ENCODE measurements at places on chromosomes 7 and 10.

- no peak for DNase-seq
Measured at GRCh38 chr7:130195396-130195795, 9.8 kb downstream of the TMEM209 start.

- DNase-seq: no peak
Measured at GRCh38 chr10:59465088-59465487, 102.7 kb upstream of the FAM13C start.

GRCh38 chr10:126599949-126600682 is 70.4 kb downstream of the C10orf90 start:
- no peak for DNase-seq

DNA sequence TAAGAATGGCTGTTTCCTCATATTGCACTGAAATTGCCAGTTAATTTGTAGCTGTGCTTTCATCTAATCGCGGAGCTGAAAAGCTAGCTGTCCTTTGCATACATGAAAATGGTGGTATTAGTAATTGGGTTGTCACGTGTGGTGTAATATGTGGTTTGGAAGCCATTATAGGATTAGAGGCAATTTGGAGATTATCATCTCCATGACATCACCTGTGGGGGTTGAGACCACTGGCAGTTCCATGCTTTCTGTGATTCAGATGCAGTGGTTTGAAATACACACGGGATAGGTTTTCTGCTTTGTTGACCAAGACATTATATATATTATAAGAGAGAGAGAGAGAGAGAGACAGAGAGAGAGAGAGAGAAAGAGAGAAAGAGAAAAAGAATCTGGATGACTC is 180.8 kb downstream of the RAB11FIP2 start:
- DNase-seq: no peak

GRCh38 chr7:44998153-44998871 is 1.7 kb upstream of the CCM2 start:
- no peak for DNase-seq

GRCh38 chr7:112140600-112140999 is 65.6 kb downstream of the DOCK4 start:
- no peak for DNase-seq

- DNase-seq: no peak
Measured at GRCh38 chr10:130485236-130485957, 349.2 kb downstream of the GLRX3 start.

GRCh38 chr7:38168890-38169570 is 9.0 kb upstream of the STARD3NL start:
- DNase-seq: no peak

GRCh38 chr10:125739994-125740679 is 20.6 kb downstream of the EDRF1 start:
- no peak for DNase-seq

GRCh38 chr7:104960741-104961448 is 53.1 kb upstream of the KMT2E start:
- no peak for DNase-seq

DNA sequence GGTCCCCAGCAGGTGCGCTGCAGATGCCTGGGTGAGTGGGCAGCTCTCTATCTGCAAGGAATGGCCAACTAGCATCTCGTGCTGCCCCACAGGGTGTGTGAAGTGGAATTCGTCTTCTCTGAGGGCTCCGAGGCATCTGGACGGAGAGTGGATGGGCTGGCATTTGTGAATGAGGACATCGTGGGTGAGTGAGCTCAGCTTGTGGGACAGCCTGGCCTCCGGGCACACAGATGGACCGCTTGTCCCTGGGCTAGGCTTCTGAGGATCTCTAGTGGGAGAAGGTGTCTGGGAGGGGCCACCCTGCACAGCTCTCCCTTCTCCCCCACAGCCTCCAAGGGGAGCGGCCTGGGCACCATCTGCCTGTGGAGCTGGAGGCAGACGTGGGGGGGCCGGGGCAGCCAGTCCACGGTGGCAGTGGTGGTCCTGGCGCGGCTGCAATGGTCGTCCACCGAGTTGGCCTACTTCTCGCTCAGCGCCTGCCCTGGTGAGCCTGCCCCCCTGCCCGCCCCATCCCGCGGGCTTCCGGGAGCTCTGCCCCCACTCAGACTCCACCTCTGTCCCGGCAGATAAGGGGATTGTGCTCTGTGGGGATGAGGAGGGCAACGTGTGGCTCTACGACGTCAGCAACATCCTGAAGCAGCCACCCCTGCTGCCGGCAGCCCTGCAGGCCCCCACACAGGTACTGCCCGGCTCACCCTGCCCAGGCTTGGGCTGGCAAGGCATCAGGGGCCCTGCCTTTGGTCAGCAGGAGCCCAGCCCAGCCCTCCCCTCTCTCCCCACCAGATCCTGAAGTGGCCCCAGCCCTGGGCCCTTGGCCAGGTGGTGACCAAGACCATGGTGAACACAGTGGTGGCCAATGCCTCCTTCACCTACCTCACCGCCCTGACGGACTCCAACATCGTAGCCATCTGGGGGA is 6.3 kb downstream of the POLR2J start:
- DNase-seq: no peak

- no peak for DNase-seq
Measured at GRCh38 chr7:131493581-131493980, 62.8 kb downstream of the PODXL start.

- no peak for DNase-seq
Measured at GRCh38 chr10:66534866-66535265, 391.0 kb upstream of the LRRTM3 start.

- no peak for DNase-seq
Measured at GRCh38 chr10:5575144-5575481, 50.4 kb downstream of the CALML3 start.

DNA sequence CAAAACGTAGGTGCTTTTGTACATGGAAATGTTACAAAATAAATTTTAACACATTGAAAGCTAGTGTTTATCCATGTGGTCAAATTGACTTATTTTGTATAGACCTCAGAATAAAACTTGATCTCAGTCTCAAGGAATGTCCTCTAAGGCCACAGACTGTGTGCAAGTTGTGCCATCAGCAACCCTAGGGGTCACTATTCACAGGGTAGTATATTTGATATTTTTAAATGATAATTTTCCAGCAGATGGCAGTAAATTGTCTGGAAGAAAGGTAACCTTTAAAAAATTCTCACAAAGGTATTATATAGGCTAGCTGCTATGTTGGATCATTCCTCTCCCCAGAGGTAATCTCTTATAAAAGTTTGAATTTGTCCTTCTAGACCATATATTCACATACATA is 12.9 kb upstream of the SNX10 start:
- DNase-seq: no peak

GRCh38 chr10:4673279-4674040 is 152.5 kb upstream of the AKR1E2 start:
- DNase-seq: no peak

GRCh38 chr10:89861584-89862301 is 160.4 kb downstream of the KIF20B start:
- no peak for DNase-seq

DNA sequence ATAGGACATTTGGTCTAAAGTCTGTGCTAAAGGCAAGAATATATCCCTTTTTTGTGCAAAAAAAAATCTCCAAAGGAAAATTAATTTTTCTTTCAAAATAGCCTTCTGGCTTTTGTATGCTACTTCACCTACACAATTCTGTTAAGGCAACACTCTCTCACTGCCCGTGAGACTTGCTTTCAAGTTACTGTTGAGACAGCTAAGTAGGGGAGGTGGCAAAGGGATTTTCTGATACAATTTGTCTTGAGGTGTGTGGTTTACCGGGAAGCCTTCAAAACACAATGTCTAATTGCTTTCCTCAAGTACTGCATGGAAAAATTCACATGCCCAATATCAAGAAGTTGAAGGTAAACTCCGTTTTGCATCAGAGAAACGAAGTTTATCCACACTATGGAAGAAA is 50.8 kb upstream of the RSU1 start:
- DNase-seq: no peak

- DNase-seq: no peak
Measured at GRCh38 chr10:7234109-7234508, 176.7 kb downstream of the SFMBT2 start.

- DNase-seq: peak; percentile 21
Measured at GRCh38 chr10:33273295-33274002, 61.0 kb downstream of the NRP1 start.

GRCh38 chr10:6141296-6142151 is 52.7 kb downstream of the RBM17 start:
- DNase-seq: no peak

GRCh38 chr10:32379950-32380551 is 33.1 kb upstream of the EPC1 start:
- DNase-seq: peak; percentile 3

DNA sequence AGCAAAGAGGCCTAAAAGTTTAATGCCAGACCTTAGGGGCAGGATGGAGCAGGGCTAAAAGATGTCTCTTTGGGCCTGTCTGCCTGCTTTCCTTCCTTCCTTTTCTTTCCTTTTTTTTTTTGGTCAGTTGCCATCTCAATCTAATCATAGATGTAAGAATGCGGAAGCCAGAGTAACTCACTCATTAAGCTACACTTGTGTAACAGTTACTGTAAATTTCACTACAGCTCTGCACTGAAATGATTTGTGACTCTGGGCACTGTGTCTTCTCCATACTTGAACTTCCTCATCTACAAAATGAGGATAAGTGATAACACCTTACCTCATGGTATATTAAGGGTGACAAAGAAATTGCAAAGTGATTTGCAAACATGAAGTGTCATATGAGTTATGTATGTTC is 75.5 kb upstream of the AGK start:
- no peak for DNase-seq

DNA sequence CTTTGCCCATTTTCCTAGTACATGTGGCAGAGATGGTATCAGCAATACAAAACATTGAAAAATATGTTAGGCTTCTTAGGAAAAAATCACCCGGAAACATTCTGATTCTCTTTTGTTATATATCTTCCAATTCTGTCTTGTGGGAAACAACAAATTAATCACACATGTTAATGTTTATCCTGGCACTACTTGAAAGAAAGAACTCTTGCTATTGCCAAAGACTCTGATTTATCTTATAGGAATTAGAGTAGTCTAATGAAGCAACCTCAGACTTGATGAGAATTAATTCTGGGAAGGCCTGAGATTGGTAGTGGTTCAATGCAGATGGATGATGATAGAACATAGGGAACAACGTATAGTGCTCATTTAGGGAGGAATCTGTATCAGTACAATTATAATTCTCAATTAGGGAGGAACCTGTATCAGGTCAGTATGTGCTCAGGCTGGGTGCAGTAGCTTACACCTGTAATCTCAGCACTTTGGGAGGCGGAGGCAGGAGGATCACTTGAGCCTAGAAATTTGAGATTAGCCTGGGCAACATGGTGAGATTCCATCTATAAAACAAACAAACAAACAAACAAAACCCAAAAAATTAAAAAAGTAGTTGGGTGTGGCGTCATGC is 50.7 kb downstream of the TAS2R16 start:
- no peak for DNase-seq

DNA sequence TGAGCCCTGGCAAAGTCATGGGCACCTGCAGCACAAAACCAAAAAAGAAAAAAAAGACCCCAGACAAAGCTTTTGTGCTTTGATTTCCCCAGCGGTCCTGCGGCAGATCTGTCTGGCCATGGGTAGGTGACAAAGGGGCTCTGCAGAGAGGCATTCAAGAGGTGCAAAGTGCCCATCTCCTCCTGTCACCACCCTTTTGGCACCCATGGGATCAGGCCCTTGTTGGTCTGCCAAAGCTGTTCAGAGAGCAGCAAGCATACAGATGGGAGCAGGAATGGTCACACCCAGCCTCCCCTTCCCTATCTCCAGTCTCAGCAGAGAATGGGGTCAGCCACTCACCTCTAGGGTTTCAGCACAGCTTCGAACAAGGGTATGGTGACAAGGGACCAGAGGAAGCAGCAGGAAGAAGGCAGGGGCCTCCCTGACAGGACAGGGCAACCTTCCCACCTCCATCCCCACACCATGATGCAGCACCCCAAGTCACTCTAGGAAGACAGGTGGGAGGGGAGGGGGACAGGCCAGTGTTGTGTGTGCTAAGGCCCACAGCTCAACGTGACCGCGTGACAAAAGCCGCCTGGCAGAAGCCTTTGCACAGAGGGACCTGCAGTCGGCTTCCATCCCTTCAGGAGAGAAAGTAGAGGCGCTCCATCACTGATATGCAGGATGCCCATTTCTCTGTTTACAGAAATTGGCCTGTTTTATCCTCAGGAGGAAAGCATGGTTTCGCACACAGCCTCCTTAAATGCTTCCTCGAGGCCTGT is 6.3 kb downstream of the CAMK2G start:
- no peak for DNase-seq

DNA sequence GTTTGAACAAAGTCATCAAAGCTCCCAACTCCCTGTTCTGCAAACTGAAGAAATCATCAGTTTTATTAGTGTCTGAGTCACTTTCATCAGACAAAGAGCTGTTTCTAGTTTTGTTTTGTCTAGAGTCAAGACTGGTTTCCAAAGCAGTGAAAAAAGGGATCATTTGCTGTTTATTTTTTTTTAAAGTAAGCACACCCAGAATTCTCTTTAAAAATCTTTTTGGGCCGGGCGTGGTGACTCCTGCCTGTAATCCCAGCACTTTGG is 972.0 kb upstream of the CELF2 start:
- DNase-seq: no peak

GRCh38 chr10:98269435-98269912 is 1.5 kb upstream of the LOXL4 start:
- DNase-seq: no peak

DNA sequence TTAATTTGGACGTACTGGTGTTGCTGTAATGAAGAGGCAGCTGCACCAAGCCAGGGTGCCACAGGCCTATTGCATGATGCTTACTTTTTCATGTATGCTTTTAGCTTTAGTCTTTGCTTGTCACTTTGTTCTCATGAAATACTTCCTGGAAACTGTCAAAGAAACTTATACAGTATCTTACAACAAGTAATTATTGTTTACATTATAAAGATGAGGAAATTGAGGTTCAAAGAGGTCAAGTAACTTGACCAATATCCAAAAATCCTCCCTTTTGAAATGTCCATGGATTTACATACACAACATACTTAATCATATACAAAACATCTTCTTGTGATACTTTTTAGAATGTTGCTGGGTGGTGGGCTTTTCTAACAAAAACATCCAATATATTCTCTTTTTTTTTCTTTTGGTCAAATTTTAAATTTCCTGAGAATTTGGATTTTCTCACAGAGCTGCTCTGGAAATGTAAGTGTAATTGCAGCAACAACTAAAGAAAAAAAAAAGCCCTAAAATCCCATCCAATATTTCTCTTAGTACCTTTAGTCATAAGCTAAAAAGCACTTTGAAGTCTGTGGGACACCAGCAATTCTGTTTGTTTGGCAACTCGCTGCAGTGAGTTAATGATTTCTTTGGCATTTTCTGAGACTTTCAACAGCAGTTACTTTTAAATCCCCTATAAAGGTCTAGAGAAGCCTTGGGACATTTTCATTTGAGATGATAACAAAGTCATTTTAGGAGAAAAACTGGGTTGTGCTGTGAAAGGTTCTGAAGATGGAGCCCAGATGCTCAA is 500.6 kb upstream of the IGFBP3 start:
- no peak for DNase-seq
